H4 (cell line): ENCODE measurements at places on chromosomes 2 and 18. TPM values are rescaled to one million over a fixed set of nuclear protein-coding genes. Genes with fewer than 3 reads are reported as not detected.

DNA sequence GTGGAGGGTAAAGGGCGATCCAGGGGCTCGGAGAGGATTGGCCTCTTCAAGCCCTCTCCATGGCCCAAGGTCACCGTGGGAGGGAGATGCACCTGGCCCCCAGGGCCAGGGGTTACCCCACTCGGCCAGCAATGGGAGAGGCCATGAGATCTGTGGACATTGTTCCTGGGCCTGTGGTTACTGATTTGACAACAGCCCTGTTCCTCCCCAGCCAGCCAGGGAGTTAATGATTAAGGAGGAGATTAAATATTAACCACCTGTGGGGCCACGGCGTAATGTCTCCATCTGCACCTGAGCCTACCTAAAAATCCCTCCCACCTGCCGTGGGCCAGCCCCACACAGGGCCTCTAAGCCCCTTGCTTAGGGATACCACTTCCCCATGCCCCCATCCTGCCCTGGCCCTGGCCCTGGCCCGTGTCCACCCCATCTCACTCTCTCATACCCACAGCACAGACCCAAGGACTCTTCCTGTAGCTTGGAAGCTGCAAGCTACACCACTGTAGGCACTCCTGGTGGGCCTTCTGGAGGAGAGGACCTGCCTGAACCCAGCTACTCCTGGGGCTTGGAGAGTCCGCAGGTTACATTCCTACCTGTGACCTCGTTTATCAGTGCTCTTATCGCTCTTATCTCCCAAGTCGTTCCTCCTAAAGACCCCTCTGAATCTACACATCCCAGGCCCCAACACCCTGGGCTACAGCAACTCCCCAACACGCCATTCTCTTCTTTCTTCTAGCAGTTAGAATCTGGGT, 32.1 kb downstream of the ZFP36L2 start:
- no peak for DNase-seq

Gene PROM2
- 0.10 and 0.35 TPM in 2 replicates for total RNA-seq

DNA sequence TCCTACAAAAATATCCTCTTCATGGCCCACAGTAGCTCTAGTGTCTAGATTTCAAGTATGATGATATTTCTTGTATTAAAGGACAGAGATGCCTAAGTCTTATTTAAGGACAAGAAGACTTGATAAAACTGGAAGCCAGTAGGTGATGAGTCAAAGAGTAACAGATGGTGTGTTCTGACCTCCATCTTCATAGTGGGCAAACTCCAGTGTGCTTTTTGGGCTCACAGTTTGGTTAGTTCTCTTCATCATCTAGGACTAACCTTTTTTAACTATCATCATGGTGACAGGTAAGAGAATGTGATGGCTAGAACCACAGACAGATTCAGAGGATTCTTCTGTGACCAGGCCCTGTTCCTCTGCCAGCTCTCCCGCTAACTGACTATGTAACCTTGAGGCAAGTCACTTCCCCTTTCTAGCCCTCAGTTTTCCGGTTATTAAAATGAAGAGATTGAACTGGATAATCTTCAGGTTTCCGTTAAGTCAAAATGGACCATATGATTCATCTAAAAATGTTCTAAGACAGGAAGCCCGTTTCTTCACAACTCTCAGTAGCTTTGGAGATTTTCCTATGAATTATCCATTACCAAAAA, 140.3 kb upstream of the RASGRP3 start:
- no peak for DNase-seq

DNA sequence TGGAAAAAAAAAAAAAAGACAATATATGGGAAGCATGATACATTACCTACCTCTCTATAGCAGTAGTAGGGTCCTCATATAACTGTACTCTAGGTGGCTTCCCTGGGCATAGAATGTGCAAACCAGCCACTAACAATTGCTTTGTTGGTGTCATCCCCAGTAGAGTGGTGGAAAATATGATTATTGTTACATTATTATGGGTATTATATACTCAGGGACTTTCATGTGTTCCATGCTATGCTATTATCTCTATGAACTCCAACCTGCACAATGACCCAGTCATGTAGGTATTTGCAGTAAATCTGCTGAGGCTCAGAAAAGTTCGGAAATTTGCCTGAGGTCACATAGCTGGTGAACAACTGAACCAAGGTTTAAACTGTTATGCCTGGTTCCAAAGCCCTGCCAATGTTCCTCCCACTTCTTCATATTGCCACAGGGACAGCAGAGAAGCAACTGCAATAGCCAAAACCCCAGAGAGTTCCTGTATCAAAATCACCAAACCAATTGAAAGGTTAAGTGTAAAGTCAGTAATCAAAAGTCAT, 52.6 kb upstream of the MAP4K4 start:
- no peak for DNase-seq

- no peak for DNase-seq
Measured at GRCh38 chr2:19505-19904, 26.8 kb downstream of the FAM110C start.
